CD4-positive, alpha-beta memory T cell (primary cell): ENCODE measurements at places on chromosomes 4 and X.

DNA sequence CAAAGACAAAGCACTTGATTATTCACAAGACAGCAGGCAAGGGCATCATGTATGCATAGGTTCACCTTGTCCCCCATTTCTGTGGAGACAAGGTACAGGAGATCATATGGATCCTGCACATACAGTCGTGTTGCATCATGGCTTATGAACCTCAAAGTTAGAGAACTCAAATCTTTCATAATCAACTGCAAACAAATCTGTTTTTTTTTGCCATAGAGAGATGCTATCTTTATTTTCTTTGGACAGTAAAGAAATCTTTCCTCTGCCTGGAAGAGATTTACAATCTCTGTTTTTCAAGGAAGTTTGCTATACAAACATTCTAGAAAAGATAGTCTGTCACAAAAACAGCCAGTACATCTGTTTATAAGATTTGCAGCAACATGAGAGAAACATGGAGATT is 578.8 kb downstream of the ANKRD50 start:
- DNase-seq: no peak

GRCh38 chr4:149047368-149047767 is 605.2 kb upstream of the NR3C2 start:
- no peak for DNase-seq

- DNase-seq: no peak
Measured at GRCh38 chr4:54568184-54568583, 89.6 kb upstream of the KIT start.

DNA sequence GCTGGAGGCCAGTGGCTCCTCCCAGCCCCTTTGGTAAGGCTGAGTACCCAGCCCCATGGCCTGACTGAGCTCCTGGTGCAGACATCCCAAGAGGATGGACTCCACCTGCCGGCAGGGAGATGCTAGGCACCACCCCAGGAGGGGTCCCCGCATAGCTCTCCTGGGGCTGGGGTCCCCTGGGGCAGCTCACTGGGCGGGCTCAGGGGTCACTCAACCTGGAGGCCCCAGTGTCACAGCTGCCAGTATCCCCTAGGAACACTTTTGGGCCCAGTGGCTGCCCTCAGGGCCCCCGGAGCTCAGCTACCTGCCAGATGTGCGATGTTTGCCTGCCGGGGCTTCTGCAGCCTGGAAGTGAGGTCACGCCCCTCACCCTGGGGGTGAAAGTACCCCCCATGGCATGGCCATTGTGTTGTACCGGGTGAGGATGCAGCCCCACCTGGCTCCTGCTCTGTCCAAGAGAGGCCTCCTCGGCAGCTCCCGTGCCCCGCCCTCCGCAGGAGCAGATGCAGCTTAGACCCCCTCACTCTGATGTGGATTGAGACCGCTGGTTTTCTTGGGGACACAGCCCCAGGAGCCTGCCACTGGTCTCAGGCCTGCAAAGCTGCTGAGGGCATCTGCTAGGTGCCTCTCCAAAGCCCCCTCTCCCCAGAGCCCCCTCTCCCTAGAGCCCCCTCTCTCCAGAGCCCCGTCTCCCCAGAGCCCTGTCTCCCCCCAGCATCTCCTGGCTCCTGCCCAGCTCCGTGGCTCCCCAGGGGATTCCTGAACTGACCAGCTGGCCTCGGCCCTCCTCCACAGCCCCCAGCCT is 6.7 kb upstream of the HGFAC start:
- DNase-seq: no peak

- no peak for DNase-seq
Measured at GRCh38 chr4:73181231-73181630, 77.4 kb downstream of the ANKRD17 start.

- no peak for DNase-seq
Measured at GRCh38 chr4:22531311-22532019, 15.6 kb upstream of the ADGRA3 start.

DNA sequence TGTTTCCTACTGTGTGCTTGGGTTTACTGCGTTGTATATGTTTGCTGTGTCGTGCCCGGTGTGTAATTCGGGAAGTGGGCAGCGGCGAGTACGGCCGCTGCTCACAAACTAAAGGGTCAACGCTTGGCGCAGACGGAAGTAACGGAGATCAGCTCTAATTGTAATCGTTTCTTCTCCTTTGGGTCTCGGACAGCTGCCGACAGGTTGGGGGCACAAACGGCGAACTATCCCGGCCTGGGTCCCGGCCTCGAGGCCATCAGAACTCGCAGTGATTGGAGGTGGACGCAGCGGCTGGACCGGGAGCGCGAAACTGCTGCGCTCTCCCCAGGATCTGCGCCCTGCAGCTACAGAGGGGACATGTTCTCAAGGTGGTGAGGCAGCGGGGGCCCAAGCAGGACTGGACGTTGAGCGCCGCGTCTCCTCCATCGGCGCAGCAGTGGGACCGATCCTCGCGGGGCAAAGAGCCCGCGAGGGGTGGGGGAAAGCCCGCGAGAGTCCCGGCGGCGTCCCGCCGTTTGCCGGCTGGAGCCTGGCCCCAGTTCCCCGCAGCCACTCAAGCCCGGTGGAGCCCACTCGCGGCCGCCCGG is 516 bp upstream of the ZIC3 start:
- DNase-seq: no peak

DNA sequence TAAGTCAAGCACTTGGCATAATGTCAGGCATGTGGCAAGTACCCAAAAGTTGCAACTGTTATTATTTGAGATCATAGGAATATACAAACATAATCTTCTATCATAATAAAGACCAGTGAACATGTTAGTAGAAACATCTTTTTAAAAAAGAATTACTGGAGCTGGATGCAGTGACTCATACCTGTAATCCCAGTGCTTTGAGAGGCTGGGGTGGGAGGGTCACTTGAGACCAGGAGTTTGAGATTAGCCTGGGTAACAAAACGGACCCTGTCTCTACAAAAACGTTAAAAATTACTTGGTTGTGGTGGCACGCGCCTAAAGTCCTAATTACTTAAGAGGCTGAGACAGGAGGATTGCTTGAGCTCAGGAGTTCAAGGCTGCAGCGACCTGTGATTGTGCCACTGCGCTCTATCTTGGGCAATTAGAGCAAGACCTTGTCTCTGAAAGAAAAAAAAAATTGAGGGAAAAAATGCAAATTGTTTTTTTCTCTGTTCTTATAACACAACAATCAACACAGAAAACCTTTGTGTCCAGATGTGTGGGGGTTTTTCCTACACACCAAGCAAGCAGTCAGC is 284.3 kb downstream of the ARHGAP10 start:
- no peak for DNase-seq

- DNase-seq: peak; percentile 50
Measured at GRCh38 chr4:148216866-148217814, 225.1 kb downstream of the NR3C2 start.

GRCh38 chr4:66330125-66330524 is 659.8 kb upstream of the EPHA5 start:
- no peak for DNase-seq

DNA sequence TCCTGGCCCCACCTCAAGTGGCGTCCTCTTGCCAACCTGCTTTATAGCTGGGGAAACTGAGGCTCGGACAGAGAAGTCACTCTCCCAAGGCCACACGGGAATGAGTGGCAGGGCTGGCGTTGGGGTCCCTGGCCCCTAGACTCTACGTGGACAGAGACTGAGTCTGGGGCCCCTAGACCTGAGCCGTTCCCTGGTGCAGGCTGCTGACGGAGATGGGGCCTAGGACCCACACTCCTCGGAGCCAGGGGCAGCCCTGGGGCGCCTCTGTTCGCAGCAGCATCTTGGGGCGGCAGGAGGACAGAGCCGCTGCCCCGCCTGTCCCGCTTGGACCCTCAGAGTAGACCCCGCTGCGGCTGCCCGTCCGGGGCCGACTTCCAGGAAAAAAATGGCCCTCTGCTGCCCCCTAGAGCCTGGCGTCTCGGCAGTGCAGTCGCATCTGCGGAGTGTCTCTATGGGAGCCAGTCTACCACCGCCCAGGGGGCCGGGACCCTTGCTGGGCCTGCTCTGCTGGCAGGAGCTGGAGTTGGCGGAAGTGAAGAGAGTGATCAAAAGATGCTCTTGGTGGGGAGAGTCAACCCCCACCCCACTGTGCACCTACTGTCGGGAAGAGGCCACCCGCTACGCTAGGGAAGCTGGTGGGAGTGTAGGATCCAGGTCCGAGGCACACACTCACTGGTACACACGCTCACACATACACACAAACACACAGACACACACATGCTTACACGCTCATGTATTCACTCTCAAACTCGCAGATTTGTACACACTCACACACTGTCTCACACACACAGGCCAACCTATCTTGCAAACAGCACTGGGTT is 220.1 kb downstream of the AFAP1 start:
- DNase-seq: no peak

GRCh38 chr4:128718768-128719167 is 90.7 kb upstream of the JADE1 start:
- DNase-seq: no peak

DNA sequence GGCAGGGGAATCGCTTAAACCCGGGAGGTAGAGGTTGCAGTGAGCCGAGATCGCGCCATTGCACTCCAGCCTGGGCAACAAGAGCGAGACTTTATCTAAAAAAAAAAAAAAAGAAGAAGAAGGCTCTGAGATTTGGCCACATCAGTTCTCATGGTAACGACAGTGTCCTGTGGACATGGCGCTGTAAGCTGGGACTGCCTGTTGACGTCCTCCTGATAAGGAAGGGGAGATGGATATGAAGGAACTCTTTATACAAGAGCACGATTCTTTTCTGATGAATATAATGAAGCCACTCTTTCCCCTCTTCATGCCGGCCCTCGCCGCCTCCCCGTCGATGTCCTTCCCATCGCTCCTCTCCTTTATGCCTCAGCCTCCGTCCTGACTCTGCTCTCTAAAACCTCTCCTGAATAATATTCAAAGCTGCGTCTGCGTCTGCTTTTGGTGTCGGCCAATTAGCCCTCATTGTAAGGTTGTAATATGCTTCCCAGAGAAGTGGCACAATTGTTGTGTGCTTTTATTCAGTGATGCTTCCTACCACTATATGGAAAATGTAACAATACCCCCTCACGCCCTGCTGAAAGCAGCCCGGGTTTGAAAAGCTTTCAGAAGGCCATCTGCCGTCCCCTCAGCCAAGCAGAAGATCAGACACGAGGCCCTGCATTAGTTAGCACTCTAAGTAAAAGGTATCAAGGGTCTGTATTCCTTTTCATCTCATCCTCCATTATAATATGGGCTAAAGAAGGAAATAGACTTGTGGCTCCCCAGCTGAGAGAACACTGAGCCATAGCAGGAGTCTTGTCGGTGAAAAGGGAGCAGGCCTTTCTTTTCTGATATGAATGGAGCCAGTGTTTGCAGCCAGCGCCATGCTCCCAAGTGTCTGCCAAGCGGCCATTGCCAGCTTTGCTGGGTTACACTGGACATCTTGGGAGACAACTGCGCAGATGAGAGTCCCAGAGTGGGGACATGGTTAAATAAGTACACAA is 22.1 kb upstream of the SCOC start:
- DNase-seq: no peak

GRCh38 chr4:68874507-68874906 is 58.7 kb downstream of the UGT2B10 start:
- no peak for DNase-seq

DNA sequence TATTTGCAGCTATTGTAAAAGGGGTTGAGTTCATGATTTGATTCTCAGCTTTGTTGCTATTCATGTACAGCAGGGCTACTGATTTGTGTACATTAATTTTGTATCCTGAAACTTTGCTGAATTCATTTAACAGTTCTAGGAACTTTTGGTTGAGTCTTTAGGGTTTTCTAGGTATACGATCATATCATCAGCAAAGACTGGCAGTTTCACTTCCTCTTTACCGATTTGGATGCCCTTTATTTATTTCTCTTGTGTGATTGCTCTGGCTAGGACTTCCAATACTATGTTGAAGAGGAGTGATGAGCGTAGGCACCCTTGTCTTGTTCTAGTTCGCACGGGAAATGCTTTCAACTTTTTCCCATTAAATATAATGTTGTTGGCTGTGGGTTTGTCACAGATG is 48.1 kb downstream of the NPY1R start:
- DNase-seq: no peak

DNA sequence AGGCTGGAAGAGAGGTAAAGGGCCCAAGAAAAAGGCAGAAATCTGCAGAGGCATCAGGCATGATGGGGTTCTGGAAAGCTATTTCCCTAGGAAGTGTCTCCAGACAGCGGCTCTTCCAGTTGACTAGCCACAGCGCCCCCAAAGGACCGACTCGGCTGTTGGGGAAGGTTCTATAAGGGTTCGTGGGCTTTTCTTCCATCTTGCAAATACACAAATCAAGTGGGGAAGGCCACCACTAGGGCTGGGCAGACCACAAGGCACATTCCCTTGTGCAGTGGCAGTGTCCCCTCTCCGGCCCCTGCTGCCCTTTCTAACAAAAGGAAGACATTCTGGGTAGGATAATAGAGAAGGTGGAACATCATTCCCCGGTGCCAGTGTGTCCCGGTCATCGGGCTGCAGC is 18.2 kb downstream of the BCOR start:
- DNase-seq: no peak

GRCh38 chr4:44684648-44685047 is 6.4 kb downstream of the GUF1 start:
- no peak for DNase-seq

DNA sequence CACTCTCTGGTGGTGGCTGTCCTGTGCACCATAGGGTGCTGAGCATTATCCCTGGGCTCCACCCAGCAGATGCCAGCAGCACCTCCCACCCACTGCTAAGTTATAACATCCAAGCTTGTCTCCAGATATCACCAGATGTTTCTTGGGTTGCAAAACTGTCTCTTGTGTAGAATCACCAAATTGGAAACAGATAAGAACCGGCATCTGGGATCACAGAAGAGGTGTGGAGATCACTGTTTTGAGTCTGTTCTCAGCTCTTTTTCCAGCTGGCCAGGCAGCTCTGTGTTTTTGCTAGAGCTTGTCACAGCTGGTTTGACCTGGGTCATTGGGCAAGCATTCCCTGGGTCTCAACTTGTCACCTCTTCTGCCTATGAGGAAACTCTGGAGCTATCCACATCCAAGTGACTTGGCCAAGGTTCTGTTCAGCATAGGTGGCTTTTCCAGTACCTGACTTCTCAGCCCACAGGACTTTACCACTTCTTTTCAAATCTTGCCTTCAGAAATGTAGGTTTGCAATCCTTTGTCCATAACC is 15.3 kb upstream of the PUDP start:
- DNase-seq: no peak

DNA sequence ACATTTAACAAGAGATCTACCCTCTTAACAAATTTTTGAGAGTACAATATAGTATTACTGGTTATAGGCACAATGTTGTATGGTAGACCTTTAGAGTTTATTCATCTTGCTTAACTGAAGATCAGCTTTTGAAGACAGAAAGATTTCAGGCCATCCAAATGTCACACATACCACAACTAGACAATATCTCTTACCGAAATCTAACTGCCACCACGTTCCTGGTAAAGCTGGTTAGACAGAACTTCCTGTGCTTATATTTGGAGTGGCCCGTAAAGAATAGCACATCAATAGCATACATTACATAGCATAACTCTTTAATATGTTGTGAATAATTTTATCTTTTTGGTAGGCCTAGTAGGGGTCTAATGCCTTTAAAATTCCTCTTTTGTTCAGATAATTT is 29.8 kb upstream of the ARHGEF6 start:
- DNase-seq: no peak

DNA sequence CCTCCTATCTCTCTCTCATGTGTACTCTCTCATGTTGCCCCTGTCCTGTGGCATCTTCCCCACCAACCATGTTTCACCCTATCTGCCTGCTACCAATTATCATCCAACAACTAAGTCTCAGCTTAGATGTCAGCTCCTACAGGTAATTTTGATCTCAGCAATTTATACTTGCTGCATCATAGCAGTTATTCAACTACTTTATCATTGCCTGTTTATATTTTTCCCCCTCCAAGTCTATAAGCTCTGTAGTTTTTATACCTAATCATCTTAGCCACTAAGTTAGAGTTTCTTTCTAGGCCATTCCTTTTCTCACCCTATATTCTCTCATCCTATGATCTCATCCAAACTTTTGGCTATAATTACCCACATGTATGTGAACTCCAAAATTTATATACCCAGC is 50.7 kb downstream of the MAB21L2 start:
- no peak for DNase-seq
